ENCODE measurements at places on chromosomes 12 and 14. TPM values are rescaled to one million over a fixed set of nuclear protein-coding genes. Genes with fewer than 3 reads are reported as not detected.

The ACACB gene
- 6.9 TPM for total RNA-seq

DNA sequence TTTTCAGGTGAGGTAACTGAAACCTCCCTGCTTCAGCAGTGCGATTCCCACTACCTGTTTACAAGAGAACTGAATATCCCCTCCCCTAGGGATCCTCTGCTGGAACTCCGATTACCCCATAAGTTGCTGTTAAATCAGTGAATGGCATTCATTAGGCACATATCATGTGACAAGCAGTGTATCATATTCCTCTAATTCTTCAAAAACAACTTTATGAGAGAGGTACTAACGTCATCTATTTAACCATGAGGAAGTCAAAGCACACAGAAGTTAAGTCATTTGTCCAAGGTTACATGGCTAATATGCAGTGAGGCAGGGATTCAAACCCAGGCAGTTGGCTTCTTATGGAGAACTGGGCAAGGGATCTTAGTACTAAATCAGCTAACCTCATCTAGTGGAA lies 43.9 kb upstream of the PCED1B start:
- DNase-seq: peak; percentile 32

- no peak for DNase-seq
Measured at GRCh38 chr12:79973801-79974200, 38.9 kb upstream of the PPP1R12A start.

- DNase-seq: peak; percentile 68
Measured at GRCh38 chr14:85867450-85867849, 337.5 kb downstream of the FLRT2 start.

DNA sequence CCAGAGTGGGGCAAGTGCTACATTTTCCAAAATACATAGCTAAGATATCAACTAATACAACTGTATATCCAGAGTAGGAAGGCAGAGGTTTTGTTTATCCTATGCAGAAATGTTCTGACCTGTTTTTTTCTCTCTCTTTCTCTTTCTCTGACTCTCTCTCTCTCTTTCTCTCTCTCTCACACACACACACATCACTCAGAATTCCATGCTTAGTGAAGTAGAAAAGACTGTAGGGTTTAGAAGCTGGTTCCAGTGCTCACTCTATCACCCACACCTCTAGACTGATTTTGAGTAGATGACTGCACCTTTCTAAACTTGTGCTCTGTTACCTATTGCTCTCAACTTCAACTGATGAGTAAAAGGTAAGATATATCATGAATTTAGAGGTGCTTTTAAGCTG lies 356.7 kb downstream of the LRIG3 start:
- DNase-seq: no peak

The SRRM4 gene
- total RNA-seq: not detected

The LTA4H gene
- 88.4 TPM for total RNA-seq

GRCh38 chr12:19390051-19390598 lies 49.2 kb upstream of the AEBP2 start:
- no peak for DNase-seq

- peak; percentile 90 for DNase-seq
Measured at GRCh38 chr14:96100161-96101064, 61.3 kb downstream of the C14orf132 start.

DNA sequence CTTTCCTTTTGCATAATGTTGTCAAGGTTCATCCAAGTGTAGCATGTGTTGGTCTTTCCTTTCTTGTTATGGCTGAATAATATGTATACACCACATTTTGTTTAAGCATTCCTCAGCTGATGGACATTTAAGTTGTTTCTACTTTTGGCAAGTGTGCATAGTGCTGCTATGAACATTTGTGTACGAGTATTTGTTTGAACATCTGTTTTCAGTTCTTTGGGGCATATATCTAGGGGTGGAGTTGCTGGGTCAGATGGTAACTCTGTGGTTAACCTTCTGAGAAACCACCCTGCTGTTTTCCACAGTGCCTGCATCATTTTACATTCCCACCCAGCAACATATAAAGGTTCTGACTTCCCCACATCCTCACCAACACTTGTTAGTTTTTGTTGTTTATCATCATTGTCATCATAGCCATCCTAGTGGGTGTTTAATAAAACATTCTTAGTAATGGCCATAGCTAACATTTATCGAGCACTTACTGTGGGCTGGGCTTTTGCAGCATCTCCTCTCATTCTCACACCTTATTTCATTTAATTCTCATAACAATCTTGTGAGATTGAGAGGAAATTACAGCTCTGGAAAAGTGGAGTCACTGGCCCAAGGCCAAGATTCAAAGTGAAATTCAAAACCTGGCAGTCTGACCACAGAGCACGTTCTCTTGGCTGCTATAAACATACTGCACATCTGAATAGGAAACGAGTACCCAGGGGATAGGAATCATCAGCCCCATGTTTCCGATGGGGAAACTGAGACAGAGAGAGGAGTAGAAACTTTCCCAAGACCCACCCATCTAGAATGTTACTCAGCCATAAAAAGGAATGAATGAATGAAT lies 193.6 kb downstream of the KSR2 start:
- DNase-seq: no peak

The PYGL gene
- total RNA-seq: 199 TPM

DNA sequence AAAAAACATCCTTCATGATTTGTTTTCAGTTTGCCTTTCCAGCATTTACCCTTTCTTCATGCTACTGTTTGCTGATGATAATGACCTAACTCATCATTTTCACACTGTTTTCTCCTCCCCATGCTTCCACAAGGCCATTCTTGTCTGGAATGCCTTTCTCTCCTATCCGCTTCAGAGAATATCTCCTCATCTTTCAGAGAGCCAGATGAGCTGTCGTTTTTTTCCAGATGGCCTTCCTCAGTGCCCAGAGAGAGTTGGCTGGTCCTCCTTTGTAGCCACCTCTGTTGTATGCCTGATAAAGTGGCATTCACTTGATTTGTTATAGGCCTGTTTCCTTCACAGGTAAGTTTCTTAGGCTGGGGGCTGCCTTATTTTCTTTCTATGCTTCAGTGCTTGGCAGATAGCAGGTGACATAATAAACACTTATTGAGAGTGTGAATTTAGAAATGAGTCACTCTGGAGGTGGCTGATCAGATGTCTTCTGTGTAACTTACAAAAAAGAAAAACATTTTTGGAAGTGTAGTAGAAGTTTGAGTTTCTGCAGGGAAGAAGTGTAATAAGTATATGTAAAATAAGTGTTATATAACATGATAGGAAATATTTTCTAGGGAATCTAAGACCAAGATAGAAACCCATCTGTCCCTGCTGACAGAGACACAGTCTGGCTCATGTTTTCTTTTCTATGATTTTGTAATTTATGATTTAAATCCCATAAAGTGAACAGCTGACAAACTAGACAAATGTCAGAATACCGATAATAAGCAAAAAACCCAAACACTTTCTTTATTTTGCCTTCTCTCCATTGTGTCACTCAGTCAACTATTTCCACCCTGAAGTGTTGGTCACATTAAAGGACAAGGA lies 174.5 kb downstream of the DACT1 start:
- DNase-seq: no peak

The TUNAR gene
- 0.05 TPM for total RNA-seq

GRCh38 chr12:12686925-12687324 lies 9.1 kb downstream of the GPR19 start:
- no peak for DNase-seq

The KRT79 gene
- total RNA-seq: not detected

The KRT5 gene
- total RNA-seq: not detected

The AVPR1A gene
- not detected for total RNA-seq

DNA sequence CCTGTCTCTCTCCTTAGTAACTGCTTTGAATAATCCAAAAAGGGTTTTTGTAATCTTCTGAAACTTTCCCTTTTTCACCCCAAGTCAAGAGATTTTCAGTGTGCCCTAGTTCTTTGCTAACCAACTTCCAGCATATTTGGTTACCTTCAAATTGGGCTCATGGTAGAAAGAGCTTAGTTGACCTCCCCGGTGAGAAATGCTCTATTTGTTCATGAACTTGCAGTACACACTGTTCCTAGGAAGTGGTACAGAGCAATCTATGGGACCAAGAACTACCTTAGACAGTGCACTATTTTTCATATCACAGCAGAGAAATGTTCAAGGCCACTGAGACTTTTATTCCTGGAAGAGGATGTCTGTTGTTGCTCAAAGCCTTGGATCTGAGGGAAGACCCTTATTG lies 1.7 kb downstream of the USP5 start:
- DNase-seq: no peak

The PLBD1 gene
- 0.26 TPM for total RNA-seq

DNA sequence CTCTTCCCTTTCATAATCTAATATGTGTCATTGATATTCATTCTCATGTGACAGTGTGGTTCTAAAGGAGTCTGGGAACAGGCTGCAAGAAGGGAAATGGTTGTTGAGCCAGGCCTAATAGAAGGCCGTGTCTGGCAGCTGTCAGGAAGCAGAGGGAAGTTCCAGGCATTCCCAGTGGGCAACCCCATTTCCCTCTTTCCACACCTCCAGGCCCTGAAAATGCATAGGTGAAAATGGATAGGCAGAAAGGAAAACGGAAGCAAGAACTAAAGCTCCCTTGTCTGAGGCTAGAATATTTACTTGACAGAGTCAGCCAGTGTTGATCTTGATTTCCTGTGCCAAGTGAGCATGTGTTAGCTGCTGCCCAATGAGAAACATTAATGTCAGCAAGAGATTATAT lies 97.7 kb downstream of the PPM1A start:
- DNase-seq: peak; percentile 36

GRCh38 chr12:92396647-92397252 lies 251.1 kb upstream of the BTG1 start:
- DNase-seq: peak; percentile 70

The KCNA5 gene
- not detected for total RNA-seq

DNA sequence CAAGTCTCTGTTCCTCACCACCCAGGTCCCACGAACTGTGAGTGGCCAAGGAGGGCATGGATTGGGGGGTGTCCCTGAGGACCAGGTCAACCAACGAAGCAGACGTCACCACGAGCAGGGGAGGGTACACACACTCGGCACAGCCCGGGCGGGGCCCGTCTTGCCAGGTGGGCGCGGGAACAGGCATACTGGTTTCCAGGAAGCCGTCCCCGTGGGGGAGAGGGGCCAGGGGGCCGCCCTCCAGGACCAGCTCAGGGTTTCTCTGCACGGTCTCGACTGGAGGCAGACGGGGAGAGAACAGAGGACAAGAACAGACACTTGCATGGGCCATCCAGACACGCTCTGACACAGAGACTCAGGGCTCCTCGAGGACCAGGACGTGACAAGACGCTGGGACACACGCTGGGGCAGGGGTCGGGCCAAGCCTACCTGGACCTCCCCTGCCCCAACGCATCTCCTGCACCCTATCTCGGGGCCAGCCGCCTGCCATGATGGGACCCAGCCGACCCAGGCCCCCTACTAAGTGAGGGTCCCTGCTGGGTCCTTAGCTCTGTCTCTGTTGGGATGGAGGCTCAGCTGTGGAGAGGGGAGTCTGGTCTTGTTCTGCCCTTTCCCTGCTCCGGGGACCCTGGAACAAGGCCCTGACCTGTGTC lies 11.3 kb downstream of the ARL6IP4 start:
- no peak for DNase-seq

The KRT74 gene
- total RNA-seq: not detected

The GPR132 gene
- total RNA-seq: not detected

- DNase-seq: peak; percentile 66
Measured at GRCh38 chr12:77615332-77615731, 215.4 kb upstream of the NAV3 start.

GRCh38 chr12:28082096-28082495 lies 108.2 kb upstream of the CCDC91 start:
- DNase-seq: no peak

DNA sequence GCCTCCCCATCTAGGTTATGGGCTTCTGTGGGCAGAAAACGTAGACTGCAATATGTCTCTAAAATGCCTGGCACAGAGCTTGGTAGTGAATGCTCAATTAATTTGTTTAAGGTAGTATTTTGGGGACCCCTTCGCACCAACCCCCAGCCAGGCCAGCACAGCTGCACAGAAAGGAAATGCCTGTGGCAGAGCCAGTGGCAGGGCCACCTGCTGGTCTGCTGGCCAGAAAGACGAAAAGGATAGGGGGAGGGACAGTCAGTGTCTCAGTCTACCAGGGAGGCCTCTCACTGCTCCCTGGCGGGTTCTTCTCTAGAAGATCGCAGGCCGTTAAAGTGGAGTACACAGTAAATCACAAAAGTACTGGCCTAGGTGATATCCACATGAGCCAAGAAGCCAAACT lies 3.5 kb downstream of the RAB15 start:
- DNase-seq: no peak

- no peak for DNase-seq
Measured at GRCh38 chr12:49899921-49900320, 3.8 kb downstream of the FAIM2 start.

GRCh38 chr14:35155962-35156361 lies 33.6 kb downstream of the PRORP start:
- peak; percentile 14 for DNase-seq

- no peak for DNase-seq
Measured at GRCh38 chr12:74722709-74723108, 185.1 kb downstream of the ATXN7L3B start.

The PLEKHH1 gene
- 156 TPM for total RNA-seq

- DNase-seq: no peak
Measured at GRCh38 chr14:88002421-88003075, 2.4 kb upstream of the GPR65 start.

All from SK-MEL-5 (cell line).